ENCODE measurements at places on chromosomes 16 and 17.

GRCh38 chr17:57478478-57479250, 222.3 kb downstream of the MSI2 start:
- DNase-seq, result no peak

- no peak for DNase-seq
Measured at GRCh38 chr16:89378947-89379771, 111.2 kb downstream of the ANKRD11 start.

DNA sequence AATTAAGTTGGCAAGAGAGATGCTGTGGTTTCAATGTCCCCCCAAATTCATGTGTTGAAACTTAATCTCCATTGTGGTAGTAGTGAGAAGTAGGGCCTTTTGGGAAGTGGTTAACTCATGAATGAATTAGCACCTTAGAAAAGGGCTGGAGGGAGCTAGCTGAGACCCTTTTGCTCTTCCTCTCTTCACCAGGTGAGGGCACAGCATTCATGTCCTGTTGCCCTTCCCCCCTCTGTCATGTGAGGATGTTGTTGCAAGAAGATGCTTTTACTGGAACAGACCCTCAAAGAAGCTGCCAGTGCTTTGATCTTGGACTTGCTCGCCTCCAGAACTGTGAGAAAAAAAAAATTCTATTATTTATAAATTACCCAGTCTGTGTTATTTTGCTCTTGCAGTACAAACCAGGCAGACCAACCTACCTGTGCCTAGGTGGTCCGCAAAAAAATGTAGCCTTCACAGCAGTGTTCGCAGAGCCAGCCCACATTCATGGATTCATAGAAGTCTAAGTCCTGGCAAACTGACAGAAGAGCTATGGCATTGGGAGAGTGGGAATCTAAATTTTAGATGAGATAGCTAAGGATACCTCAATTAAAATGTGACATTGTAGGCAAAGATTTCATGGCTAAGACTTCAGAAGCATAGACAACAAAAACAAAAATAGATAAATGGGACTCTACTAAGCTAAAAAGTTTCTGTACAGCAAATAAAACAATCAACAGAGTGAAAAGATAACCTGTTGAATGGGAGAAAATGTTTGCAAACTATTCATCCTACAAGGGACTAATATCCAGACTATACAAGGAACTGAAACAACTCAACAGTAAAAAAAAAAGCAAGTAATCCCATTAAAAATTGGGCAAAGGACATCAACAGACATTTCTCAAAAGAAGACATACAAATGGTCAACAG, 32.0 kb upstream of the ABCA5 start:
- no peak for DNase-seq

- no peak for DNase-seq
Measured at GRCh38 chr17:71375948-71376347, 744.9 kb upstream of the SOX9 start.

DNA sequence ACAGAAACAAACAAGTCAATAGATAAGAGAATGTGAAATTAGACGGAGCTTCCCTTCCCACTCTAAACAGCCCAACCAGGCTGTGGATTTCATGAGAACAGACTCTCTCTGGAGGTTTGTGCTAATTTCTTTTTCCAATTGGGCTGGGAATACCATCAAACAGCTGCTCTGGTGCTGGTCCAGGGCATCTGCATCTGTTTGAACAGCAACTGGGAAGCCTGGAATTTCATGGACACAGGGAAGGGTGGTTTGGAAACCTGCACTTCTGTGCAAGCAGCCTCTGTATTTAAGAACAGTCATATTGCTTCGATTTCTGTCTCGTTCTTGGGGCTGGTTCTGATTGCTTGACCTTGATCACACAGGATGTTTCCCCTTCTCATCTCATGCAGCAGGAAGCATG, 88.7 kb downstream of the FOXL1 start:
- DNase-seq, result no peak

- no peak for DNase-seq
Measured at GRCh38 chr16:11064202-11064540, 119.8 kb downstream of the CLEC16A start.

DNA sequence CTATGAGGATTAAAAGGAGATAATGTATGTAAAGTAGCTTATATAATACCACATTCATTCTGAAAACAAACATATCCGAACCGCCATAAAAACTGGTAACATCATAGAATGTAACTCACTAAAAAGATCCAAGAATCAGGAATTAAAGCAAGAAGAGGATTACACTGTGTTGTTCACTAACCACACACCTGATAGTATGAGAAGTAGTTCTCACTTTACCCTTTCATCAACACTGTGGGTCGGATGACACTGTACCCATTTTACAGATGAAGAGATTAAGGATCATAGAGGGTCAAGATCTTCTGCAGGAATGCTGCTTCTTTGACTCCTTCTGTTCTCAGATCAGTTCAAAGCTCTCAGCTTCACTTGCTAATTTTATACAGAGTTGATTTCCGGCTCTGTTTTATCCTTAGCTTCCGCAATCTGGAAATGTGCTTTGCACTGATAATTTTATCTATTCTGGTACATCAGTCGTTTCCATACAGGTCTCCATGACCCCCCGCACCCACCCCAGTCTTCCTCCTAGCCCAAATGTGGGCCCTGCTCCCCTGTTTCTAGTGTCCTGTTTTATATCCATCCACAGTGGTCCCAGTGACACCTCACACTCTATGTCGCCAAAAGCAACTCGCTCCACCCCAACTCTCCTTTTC, 288.6 kb upstream of the CCL2 start:
- no peak for DNase-seq

DNA sequence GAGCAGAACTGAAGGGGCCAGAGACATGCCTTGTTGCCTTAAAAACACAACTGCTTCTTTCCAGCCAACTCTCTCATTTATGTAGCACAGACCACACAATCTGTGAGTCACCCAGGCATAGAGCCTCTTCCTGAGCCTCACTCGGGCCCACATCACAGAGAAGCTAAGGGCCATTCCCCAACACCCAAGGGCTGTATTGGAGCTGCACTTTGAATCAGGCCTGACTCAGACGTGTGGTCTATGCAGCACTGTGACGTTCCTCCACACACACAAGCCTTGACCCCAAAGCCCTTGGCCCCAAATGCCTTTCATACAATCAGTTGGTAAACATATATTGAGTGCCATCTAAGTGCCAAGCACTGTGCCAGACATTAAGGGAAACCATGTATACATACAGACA, 308.9 kb upstream of the DYNLRB2 start:
- DNase-seq, result no peak

DNA sequence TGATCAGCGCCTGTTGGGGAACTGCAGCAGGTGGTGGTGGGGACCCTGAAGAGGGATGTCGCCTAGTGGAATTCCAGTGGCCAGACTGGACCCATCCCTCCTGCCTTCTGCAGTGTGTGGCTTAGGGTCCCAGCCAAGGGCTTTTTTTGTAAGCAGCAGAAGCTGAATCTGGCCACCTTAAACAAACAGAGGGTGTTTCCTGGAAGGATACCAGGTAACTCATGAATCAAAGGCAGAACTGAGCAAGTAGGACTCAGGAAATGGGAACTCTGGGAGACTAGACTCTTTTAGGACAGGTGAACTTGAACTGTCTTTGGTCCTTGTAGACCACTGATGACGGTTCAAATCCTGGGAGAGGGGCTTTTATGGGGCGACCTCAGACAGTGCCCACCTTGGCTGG, 124.0 kb downstream of the ABCC6 start:
- DNase-seq, result no peak

DNA sequence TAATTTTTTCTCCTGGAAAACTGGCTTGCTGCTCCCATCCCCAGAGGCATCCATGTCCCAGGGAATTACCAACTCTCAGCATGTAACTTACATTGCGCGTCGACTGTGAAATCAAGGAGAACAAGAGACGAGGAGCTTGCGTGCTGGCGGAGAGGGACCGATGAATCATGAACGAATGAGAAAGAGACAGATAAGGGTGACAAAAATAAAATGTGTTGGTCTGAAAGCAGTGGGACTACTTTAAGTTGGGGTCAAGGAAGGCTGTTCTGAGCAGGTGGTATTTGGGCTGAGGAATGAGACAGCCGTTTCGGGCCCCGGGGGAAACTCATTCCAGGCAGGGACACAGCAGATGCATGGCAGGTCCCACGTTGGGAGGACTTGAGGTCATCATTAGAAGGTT, 22.5 kb downstream of the ABAT start:
- no peak for DNase-seq

GRCh38 chr17:45123930-45124796, 8.2 kb downstream of the PLCD3 start:
- DNase-seq, result peak; percentile 85

DNA sequence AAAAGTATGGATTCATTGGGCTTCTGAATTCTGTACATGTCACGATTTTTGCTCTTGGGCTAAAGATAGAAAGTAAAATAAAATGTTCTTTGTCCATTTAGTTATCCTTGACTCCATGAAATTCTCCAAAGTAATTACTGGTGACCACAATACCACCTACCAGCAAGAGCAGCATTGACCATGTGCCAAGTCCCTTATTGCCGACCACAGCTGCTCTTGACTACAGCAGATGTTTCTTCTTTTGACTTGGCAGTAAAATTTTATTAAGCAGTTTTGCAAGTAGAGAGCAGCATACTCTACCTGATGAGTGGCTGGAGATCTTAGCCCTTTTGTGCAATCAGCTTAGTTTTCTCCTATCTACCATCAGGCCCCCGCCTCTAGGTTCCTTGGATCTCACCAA, 152.2 kb upstream of the TBX2 start:
- no peak for DNase-seq

DNA sequence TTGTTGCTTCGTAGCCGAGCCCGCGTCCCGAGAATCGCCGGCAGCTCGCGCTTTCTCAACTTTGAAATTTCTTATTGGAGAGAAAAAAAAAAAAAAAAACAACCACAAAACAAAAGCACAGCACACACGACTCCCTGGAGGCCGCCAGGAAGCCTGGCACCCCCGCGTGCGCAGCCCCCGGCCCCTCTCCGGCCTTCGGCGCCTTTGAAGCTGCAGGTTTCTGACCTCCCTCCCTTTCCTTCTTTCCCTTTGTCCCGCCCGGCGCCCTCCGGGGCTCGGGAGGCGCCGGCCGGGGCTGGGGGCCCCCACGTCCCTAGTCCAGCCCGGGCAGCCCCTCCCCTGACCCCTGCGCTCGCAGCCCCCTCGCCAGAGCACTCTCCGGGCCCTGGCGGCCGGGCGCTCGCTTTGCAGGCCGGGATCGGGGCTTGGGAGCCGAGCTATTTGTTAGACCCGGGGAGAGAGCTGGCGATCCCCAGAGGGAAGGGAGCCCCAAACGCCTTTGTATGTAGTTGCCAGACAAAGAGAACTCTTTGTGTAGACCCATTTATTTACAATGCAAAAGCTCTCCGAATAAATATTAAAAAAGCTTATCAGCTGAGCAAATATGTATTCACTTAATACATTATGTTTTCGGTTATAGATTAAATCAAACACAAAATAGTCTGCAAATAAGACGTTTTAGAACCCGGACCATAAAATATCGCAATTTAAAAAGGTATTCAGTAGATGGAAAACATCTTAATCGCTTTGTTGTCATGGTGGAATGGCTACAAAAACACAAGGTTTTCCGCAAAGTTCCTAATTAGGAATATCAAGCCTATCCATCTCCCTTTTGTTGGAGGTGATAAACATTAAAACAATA, 2.3 kb downstream of the BAHCC1 start:
- DNase-seq, result no peak

DNA sequence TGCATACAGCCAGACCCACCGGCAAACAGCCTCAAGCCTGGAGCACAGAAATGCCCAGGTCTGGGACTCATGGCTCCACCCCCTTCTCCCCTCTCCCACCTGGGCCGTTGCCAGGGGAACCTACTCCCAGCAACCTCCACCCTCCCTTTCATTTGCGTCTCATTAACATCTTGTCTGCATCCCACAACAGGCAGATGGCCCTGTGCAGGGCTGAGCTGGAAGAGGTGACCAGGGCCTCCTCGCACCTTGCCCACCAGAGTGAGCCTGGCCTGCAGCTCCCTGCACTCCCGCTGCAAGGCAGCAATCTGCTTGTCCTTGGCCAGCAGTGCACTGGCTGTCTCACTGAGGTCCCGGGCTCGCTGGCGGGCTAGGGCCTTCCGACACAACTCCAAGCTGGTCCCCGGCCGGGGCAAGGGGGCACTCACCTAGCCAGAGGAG, 3.3 kb downstream of the TSPOAP1 start:
- DNase-seq, result no peak

GRCh38 chr17:72775237-72775636, 317.3 kb downstream of the SLC39A11 start:
- DNase-seq, result no peak

DNA sequence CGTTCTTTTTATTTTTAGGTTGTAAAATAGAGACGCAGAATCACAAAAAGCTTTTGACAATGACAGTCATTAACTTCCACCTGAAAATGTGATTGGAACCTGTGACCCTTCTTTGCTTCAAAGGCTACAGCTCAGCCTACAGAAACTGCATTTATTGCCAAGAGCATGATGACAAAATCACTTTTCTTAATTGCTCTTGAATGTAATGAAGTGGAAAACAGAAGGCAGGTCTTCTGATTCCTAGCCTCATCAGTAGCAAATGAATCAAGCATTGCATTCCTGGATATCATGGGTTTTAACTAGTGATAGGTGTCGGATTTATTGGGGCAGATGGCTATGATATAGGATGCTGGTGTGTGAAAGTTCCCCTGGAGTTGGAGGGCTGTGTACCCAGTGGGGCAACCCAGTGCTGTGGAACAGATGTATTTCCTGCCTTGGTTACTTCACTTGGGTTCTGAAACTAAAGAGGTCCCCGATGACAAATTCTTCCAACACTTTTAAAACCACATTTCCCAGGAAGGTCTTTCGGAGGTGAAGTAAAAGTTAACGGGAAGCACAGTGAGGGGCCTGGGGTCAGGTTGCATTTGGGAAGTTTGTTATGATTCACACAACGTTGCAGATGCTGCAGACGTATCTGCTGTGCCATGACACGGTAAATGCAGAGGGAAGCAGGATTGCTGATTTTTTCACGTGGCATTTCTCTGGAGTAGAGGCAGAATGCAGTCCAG, 127.5 kb downstream of the HS3ST3A1 start:
- DNase-seq, result no peak

DNA sequence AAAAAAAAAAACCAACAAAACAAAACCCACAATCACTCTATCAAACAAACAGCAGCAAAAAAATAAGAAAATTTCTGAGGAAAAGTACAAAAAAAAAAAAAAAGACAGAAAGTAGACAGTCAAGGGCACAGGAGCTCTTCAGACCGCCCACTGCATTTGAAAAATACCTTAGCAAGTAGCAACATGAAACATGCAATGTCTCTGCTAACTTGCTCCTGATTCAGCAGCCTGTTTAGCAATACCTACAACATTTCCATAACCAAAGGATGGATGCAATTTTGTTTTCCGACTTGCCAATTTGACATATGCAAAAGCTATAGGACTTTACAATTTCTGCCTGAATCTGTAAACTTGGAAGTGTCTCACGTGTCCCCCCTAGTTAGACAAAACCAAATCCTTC, 57.4 kb downstream of the SYNRG start:
- DNase-seq, result no peak

GRCh38 chr16:83953796-83954576, 946 bp downstream of the OSGIN1 start:
- DNase-seq, result no peak

DNA sequence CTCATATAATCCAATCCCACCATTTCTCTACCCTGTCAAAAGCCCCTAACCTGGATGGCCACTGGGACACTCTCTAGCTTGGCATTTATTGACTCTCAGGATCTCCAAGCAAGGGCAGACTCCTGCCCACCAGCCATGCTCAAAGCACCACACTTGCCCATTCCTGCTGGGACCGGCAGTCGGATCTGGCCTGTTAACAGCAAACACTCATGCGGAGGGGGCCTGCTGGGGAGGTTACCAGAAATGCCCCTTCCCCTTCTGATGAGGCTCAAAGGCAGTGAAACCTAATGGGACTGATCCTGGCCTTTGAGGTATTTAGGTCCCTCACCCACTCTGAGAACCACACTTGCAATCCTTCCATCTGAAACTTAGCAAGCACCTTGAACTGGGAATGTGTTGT, 6.5 kb upstream of the CCL1 start:
- DNase-seq, result no peak

GRCh38 chr17:60832151-60832585, 154.5 kb downstream of the BCAS3 start:
- no peak for DNase-seq
